ENCODE measurements at places on chromosomes 7 and 10. TPM values are rescaled to one million over a fixed set of nuclear protein-coding genes. Genes with fewer than 3 reads are reported as not detected.

SPDYE2 gene
- total RNA-seq, result not detected

UTF1 gene
- total RNA-seq, result not detected

LEP gene
- total RNA-seq, result not detected

SFRP5 gene
- total RNA-seq, result not detected

TUBAL3 gene
- not detected for total RNA-seq

ADAMTS14 gene
- total RNA-seq, result 0.08 TPM

C10orf62 gene
- total RNA-seq, result not detected

CPVL gene
- 1.7 TPM for total RNA-seq

CPA2 gene
- not detected for total RNA-seq

FRMPD2 gene
- 0.13 TPM for total RNA-seq

Measured in epithelial cell of alveolus of lung (primary cell).